ENCODE measurements at places on chromosomes 13 and 19.

DNA sequence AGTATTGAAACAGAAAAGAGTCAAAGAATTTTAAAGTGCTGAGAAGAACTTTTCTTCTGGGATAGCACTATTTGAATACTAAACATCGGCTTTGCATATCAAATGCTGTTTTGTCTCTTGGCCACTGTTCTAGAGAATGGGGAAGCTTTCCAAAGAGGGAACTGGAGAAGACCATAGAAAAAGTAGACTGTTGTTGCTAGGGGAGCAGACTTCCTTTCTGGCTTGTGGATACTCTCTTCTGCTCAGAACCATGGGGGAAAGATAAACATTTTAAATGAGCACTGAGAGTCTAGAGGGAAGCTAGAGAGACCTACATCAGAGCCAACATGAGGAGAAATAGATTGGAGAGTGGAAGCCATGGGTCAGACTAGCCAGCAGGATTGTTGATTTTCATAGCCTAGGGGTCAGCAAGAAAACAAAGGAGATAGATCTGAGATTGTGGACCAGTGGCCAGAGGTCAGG, 315.7 kb downstream of the KCTD12 start:
- no peak for DNase-seq

DNA sequence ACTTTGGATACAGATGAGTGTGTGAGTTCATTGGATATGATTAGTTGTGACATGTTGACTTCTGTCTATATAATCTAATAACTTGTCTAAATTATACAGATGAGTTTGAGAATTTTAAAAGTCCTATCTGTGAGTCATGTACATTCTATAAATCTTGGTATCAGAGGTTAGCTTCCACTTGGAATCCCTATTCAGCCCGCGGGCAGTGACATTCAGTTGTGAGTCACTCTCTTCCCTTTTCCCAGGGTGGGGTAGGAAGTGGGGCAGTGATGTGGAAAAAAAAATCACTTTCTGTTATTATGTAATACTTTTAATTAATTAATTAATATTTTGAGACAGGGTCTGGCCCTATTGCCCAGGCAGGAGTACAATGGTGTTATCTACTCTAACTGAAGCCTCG, 33.0 kb upstream of the ZNF808 start:
- DNase-seq, result no peak

GRCh38 chr13:60418954-60419353, 21.9 kb downstream of the TDRD3 start:
- no peak for DNase-seq

- DNase-seq, result no peak
Observed at GRCh38 chr19:13160557-13160956, 10.3 kb downstream of the IER2 start.

DNA sequence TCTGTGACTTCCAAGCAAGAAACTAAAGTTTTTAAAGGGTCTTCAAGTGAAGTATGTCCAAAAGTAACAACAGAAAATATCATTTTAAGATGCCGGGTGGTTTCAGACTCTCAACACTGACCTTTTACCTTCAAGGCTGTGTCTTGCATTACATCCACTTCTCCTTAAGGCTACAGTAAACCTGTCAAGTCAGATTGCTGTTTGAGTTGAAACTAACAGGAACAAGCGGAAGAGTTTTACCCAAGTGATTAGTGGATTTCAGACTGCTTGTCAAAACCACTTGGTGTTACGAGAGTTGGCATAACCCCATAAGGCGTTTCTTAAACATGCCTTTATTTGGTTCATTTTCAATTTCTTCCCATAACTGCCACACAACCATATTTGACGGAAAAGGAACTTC, 283.1 kb downstream of the DCT start:
- DNase-seq, result no peak

DNA sequence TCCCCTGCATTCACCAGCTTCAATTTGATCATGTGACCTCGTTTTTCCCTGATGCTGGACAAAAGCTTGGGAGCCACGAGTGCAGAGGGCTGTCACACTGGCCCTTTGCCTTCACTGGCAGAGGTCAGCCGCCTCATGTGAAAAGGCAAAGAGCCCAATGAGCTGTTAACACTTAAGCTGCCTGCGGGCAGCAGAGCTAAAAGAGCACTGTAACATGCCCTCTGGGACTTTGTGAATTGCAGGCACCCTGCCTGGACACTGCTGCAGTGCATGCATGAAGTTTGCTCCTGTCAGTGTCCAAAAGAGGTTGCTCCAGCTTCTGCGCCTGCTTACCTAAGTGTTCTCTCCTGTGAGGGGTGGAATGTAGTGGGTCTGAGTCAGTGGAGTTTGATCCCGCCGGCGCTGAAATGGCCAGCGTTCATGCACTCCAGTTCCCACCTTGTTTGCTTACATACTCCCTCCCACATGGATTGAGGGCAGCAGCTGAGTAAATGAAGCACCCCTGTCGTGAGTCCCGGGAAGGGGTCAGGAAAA, 193.7 kb downstream of the RFC3 start:
- DNase-seq, result no peak

DNA sequence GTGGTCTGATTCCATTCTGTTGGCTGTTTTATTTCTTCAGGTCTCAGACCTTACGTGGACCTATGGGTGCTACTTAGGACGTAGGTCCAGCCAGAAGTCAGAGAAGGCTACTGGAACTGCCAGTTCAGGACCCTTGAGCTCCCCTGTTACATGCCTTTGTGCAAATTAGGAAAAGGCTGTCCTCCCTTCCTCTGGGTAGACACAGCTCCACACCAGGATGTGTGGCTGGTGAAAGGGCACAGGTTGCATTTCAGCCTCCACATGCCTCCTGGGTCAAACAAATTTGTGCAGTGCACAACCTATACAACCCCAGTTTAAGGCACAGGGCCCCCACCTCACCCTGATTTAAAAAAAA, 43.9 kb upstream of the MAP3K10 start:
- DNase-seq, result no peak

All from stimulated activated CD4-positive, alpha-beta T cell treated with anti-CD3 and anti-CD28 coated beads, TNF-alpha, amount 100 ng/mL, for 24 hours (primary cell).